ENCODE measurements at places on chromosomes 16 and 17.

DNA sequence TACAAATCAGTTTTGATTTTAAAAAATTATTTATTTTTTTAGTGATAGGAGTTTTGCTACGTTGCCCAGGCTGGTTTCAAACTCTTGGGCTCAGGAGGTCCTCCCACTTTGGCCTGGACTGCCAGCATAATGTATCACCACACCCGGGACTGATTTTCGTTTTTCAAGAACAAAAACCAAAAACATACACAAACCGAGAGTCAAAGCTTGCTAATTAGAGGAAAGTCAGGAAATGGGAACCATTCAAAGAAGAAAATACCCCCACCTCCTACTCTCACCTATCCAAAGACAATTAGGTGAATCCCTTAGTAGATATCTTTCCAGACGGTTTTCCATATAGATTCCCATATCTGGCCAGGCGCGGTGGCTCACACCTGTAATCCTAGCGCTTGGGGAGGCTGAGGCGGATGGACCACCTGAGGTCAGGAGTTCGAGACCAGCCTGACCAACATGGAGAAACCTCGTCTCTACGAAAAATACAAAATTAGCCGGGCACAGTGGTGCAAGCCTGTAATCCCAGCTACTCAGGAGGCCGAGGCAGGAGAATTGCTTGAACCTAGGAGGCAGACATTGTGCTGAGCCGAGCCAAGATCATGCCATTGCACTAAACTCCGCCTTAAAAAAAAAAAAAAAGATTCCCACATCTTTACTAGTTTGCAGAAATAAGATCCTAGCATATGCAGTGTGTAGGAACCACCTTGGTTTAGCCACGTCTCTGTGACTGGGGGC, 883 bp upstream of the SPN start:
- H3K27ac ChIP-seq, result peak overlapping the region; percentile 72
- peaks cover 15% of the 10 kb centered on the region for H3K4me1 ChIP-seq
- DNase-seq, result no peak
- H3K27me3 ChIP-seq, result no peaks in the 10 kb centered on the region
- H3K4me3 ChIP-seq, result peak overlapping the region; percentile 59
- H3K36me3 ChIP-seq, result no peaks in the 10 kb centered on the region

GRCh38 chr16:14672403-14672971, 21.6 kb downstream of the PLA2G10 start:
- H3K27ac ChIP-seq, result no peak overlapping the region
- H3K27me3 ChIP-seq, result no peaks in the 10 kb centered on the region
- peaks cover 23% of the 10 kb centered on the region for H3K36me3 ChIP-seq
- H3K4me1 ChIP-seq, result no peaks in the 10 kb centered on the region
- DNase-seq, result peak; percentile 55

DNA sequence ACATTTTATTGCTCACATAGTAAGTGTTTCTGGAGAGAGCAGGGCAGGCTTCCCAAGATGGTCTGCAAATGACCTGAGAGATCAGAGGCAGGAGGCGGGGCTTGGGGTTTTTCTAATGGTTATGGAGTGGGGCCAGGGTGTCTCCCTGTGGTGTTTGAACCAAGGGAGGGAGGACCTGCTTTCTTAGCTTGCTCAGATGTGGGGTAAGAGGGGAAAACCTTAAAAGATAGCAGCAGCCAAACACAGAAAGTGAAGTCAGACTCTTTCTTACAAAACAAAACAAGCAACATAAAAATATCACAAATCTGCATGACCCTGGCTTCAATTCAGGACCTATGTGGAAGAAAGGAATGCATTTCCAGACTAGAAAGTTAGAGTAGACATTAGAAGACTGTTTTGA, 22.9 kb upstream of the DNAJA2 start:
- no peak overlapping the region for H3K27ac ChIP-seq
- H3K4me3 ChIP-seq, result no peak overlapping the region
- no peaks in the 10 kb centered on the region for H3K27me3 ChIP-seq
- no peaks in the 10 kb centered on the region for H3K36me3 ChIP-seq
- H3K4me1 ChIP-seq, result no peaks in the 10 kb centered on the region
- DNase-seq, result no peak

DNA sequence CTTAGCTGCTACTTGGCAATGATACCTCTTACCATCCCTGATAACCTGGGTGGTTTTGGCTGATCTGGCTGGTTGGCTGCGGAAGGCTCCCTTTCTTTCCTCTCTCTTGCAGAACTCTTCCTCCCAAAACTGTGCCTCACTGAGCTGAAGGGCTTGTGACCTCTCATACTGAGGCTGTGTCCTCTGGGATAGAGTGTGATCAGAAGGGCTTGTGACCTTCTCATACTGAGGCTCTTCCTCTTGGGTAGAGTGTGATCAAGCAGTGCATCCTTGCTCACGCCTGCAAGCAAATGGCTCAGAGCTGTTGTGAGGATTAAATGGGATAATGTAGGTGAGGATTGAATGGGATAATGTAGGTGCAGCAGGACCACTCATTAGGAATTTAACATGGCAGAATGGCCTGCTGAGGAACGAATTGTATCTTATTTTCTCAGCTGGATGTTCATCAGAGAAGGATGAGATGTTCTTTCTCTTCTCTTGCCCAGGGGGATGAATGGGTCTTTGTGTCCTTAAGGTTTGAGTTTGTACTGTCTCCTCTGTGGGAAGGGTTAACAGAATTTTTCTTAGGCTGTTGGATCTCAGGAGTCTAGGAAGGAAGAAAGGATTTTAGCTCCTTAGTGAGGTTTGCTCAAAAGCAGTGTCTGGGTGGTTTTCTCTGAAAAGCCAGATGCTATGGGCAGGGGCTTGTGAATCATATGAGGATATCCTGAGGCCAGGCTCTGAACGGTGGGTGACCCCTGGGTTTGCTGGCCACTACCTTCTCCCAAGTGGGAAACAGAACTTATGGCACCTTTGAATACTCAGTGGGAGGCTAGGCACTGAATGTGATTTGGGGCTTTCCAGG, 130.0 kb upstream of the HS3ST2 start:
- H3K4me3 ChIP-seq, result no peak overlapping the region
- no peak for DNase-seq
- H3K36me3 ChIP-seq, result no peaks in the 10 kb centered on the region
- H3K27ac ChIP-seq, result no peak overlapping the region
- H3K27me3 ChIP-seq, result peaks cover 4% of the 10 kb centered on the region
- peaks cover 10% of the 10 kb centered on the region for H3K4me1 ChIP-seq
